Hematopoietic multipotent progenitor cell (in vitro differentiated cells): ENCODE measurements at places on chromosomes 16 and 17. TPM values are rescaled to one million over a fixed set of nuclear protein-coding genes. Genes with fewer than 3 reads are reported as not detected.

The SOST gene
- total RNA-seq, result not detected

The SNX20 gene
- total RNA-seq, result 48.5 TPM

The CIITA gene
- 88.6 TPM for total RNA-seq

The ALOX15 gene
- total RNA-seq, result 0.27 TPM

DNA sequence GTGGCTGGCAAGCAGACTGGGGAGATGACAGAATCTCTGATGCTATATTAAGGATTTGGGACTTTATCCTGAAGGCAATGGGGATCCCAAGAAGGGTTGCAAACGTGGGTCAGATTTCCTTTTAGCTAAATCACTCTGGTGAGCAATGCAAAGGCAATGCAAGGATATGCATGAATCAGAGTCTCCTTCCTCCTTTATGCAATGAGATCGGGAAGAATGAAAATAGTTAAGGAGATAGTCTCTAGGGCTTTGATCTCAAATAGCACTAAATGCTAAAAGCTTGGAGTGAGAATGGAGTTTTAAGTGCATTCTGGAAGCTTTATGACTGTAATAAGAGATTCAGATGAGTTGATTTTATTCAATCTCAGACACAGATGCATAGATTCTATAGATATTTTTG, 27.2 kb upstream of the SHISA9 start:
- DNase-seq, result no peak

GRCh38 chr16:49516382-49517036, 142.9 kb downstream of the C16orf78 start:
- DNase-seq, result no peak

GRCh38 chr16:60371591-60371990, 1637.5 kb upstream of the GOT2 start:
- no peak for DNase-seq

GRCh38 chr16:68040506-68041288, 17.6 kb downstream of the DUS2 start:
- DNase-seq, result peak; percentile 89

GRCh38 chr16:21990381-21990944, 10.5 kb downstream of the PDZD9 start:
- no peak for DNase-seq
